CD4-positive, alpha-beta T cell treated with Interleukin-17A for 1 hour (primary cell): ENCODE measurements at places on chromosomes 12 and 14.
A peak's percentile ranks its signal among the peaks of the same experiment; 100 is the strongest.

DNA sequence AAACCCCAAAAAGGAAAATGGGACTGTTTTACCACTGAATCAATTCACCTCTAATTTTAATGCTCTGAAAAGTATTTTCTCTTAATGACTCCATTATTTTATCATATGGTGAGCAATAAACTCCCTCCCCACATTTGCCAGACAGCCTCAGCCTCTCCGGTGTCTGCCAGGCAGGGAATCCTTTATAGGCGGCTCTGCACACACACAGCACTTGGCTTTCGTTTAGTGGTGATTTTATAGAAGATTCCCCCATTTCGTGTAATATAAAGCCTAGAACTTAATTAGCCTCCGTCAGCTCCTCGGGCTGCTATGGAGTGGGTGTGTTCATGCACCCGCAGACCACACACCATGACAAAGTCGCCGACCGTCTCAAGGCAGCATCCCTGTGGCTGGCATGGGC, 10.1 kb upstream of the C14orf180 start:
- DNase-seq = no peak

GRCh38 chr14:69716478-69717187, 50.3 kb upstream of the SRSF5 start:
- DNase-seq = peak; percentile 66

GRCh38 chr14:93137864-93138263, 22.1 kb upstream of the ITPK1 start:
- DNase-seq = no peak

DNA sequence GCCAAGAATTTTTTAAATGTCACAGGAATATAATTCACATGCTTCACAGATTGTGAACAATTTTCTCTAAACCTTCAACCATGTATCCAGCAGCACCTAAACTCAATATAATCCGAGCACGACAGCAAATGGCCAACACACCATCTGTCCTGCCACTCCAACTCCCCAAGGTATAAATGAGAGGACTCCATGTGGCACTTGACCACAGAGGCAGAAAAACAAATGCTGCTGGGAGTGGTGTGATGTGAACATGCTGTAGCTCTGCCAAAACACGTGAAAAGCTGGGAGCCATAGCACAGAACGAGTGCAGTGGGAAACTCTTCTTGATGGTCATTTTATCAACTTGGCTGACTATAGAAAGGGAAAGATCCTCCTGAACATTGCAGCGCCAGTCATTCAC, 70.9 kb downstream of the LLPH start:
- no peak for DNase-seq

GRCh38 chr12:113413488-113413939, 8.7 kb upstream of the SDSL start:
- DNase-seq = no peak

DNA sequence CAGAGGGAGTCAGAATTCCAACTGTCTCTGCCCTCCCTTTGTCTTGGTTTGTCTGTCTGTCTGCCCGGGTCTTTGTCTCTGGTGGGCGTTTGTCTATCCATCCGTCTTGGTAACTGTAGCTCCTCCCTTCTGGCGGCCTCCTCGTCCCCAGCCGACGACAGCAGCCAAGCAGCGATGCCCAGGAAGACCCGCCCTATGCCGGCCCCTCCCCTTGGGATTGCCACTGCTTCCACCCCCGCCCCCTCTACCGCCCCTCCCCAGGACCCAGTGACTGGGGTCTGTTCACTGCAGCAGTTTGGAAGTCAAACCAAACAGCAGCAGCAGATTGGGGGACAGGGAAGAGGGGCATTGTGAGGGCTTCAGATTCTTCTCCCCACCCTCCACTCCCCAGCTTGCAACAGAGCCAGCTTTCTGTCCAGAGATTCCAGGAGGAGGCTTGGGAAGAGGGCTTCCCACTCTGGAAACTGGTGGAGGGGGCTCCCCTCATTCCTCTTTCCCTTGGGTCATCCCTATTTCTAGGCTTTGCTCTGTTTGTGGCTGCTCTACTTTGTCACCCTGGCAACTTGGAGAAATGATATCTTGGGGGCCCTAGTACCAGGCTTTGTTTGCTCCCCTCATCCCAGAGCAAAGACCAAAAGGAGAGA, 2.4 kb upstream of the RARG start:
- DNase-seq = peak; percentile 37

DNA sequence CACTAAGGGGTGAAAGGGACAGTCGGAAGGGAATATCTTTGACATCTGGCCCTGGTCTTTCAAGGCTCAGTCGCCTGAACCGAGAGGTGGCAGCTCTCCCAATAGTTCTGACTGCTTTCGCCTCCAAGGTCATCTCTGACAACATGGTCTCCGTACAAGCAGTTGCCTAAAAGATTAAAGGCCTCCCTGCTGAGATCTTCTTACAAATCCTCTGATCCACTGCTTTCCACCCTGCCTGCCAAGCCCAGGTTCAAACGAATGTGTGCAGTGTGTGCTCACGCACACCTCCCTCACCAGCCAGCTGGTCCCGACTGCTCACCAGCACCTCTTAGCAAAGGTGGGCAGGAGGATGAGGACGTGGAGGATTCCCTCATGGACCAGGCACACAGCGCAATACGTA, 10.4 kb downstream of the B4GALNT3 start:
- DNase-seq = no peak

- peak; percentile 15 for DNase-seq
Measured at GRCh38 chr14:104085032-104085888, at the start of gene ASPG. Gene ASPG (plus strand): TSS chr14:104085700. CDS start chr14:104085771, 71 bp downstream.

- no peak for DNase-seq
Measured at GRCh38 chr14:79404874-79405511, 806.3 kb downstream of the DIO2 start.

DNA sequence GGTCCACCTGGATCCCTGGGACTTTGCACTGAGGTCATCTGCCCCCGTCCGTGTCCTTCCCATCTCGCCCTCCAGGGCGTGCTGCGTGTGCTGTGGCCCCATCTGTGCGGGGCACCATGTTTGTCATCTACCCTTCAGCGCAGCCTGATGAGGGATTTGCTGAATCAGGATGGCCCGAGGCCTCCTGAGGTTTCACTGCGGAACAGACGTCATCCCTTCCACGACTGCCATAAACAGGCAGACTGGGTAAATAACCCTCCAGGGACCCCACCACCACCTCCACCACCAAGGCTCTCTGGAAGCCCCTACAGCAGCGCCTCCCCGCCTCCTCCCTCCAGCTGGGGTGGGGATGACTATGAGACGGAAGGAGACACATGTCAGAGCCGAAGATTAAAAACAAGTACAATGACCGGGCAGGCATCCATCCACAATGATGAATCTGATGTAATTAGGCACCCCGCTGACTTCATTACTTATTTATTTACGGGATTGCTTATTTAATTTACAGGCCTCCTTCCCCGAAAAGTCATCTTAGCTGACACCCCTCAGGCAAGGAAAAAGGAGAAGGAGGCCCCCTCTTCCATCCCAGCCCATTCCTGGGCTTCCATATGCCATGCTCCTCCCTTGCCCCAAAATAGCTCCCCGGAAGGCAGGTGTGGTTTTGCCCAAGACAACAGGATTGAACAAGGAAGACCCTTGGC, 39.4 kb downstream of the NCOR2 start:
- DNase-seq = no peak

DNA sequence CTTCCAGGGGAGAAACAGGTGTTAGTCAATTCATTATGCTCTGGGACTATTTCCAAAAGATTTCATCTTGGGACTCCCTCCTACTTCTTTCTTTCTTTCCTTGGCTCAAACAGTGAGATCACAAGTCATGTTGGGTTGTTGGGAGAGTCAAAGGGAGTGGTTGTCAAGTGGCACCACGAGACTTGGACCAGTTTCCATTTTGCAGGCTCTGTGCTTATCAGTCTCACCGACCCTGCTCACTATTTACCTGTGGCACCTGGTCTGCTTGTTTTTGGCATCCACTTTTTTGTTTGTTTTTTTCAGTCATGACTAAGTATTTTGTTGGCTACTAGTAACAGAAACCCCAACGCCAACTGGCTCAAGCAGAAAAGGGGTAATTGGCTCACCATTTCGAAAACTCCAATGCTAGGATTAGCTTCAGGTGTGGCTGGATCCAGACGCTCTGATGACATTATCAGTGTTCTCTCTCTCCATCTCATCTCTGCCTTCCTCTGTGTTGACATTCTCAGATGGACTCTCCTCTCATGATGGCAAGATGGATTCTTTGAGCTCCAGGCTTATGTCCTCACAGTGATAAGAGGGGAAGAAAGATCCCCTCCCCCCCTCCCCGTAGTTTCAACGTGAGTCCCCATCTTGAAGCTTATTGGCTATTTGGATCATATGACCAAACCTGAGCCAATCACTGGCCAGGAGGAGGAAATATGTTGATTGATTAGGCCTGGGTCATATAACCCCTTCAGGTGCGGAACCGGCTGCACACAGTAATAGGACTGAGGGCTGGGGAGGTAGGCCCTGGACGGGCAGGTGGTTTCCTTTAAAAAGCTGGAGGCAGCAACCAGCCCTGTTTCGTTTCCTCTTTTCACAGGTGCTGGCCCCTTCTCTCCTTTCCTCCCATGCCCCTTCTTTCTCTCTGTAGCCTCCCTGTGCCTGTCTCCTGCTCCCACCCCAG, 84.2 kb downstream of the AACS start:
- no peak for DNase-seq

GRCh38 chr14:28142400-28143015, 624.1 kb upstream of the FOXG1 start:
- DNase-seq = no peak

GRCh38 chr12:9706086-9706685, 26.7 kb downstream of the CLECL1 start:
- no peak for DNase-seq

DNA sequence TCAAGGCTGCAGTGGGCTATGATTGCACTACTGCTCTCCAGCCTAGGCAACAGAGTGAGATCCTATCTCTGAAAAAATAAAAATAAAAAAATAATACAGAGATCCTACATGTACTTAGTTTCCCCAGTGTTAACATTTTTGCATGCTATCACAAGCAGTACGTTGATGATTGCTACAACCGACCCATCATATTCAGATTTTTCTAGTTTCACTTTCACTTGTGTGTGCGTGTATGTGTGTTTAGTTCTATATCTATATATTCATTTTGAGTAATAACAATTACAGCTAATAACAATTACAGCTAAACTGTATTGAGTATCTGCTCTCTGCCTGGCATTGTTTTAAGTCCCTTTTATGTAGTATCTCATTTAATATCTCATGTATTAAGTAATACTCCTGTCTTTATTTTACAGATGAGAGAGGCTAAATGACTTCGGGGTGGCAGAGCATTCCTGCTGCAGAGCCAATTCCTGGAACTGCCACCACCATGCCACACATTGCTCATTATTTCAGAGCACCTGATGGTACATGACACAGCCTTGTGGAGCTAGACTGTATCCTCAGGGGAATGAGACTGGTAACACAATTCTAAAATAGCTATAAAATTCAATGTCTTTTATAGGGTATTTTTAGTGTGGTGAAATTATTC, 153.1 kb downstream of the BCAT1 start:
- peak; percentile 32 for DNase-seq

- no peak for DNase-seq
Measured at GRCh38 chr12:64154677-64155076, 67.4 kb downstream of the KICS2 start.

DNA sequence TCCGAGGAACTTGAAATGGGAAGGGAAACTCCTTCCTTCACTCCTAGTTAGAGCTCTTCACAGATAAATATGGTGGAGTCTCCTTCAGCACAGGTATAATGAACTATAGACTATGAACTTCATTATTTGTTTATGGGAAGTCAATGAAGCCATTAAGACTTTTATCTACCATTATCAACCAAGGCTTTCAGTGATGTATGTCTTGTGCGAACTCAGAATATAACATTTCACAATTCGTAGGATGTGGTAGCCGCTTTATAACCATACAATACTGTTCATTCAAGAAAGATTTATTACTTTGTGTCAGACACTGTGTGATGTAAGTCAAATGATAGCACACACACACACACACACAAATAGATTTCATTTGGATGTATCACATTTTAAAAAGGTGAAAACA, 24.8 kb upstream of the ETNK1 start:
- no peak for DNase-seq
